ENCODE measurements at places on chromosomes 2 and 18. TPM values are rescaled to one million over a fixed set of nuclear protein-coding genes. Genes with fewer than 3 reads are reported as not detected.
A peak's percentile ranks its signal among the peaks of the same experiment; 100 is the strongest.

DNA sequence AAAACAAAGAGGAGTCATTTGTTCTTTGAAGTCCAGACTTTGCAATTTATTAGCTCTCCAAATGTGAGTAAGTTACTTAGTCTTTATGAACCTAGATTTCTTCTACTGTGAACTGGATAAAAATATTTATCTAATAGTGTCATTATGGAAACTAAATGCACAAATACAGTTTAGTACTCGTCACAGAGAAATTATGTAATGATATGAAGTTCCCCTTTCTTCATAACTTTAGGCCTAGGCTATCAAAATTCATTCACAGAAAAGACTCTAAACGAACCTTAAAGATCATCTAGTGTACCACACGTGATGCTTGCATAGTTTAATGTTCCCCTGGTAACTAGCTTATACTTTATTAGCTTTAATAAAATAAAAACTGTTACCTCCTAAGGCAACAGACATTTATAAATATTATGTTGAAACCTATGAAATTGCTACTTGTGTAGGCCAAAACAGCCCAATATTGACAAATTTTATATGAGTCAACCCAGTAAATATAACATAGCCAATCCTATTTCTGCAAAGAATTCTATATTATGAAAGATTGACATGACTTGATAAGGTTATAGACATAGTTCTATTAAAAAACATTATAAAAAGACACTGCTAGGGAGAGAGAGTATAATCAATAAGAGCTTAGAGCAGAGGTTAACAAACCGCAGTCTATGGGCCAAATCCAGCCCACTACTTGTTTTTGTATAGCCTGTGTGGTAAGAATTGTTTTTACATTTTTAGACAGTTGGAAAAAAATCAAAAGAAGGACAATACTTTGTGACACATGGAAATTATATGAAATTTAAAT lies 44.9 kb upstream of the ITPRID2 start:
- no peak for DNase-seq

DNA sequence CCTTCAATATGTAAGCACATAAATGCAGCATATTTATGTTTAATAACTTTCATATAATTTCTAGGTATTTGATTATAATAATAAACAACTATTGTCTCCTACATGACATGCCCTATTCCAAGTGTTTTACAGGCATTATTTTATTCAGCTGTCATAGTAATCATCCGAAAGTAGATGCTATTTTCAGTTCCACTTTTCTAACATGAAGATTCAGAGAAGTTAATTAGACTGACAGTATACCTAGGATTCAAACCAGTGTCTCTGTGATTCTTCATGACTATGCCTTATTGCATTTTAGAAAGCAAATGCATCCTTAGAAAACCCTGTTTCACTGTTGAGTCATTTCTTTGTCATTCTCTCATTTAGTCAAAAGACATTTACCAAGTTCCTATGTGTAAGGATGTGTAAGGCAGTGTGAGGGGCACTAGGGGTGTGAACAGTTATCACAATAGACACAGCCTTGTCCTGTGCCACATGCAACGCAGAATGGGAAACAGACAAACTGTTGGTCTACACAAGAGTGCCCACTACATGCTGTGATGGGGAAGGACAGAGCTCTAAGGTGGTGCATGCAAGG lies 79.8 kb downstream of the DTNA start:
- DNase-seq = no peak

GRCh38 chr2:156340804-156341451 lies 8.4 kb upstream of the NR4A2 start:
- no peak for DNase-seq

- DNase-seq = no peak
Observed at GRCh38 chr2:121492409-121492808, 38.3 kb upstream of the RNU4ATAC start.

DNA sequence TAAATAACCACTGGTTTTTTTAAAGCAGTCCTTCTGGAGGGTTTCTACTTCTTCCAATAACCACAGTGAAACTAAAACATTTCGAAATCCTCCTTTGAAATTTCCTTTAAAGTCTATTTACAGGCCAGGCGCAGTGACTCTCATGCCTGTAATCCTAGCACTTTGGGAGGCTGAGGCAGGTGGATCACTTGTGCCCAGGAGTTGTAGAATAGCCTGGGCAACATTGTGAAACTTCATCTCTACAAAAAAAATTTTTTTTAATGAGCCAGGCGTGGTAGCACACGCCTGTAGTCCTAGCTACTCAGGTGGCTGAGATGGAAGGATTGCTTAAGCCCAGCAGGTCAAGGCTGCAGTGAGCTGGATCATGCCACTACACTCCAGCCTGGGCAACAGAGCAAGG lies 15.2 kb downstream of the KIDINS220 start:
- no peak for DNase-seq

DNA sequence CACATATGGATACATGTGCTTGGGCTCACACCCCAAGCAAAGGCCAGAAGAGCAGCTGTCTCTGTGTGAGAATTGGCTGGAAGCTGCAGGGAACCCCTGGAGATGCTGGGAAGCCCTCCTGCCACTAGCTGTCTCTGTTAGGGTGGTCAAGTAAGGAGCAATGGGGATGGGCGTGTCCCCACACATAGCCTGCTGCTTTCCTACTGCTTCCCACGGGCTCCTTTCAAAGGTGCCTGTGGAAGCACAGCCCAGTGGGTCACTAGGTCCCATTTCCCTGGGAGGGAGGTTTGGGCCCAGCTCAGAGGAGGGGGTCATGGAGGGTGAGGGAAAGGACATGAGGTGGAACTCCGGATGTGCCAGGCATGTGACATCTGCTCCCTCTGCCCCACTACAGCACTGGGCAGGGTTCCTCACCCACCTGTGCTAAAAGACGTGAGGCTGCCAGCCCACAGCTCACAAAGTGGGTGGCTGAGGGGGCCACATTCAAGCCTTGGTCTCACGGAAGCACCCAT lies 24.4 kb upstream of the MAL start:
- peak; percentile 67 for DNase-seq

DNA sequence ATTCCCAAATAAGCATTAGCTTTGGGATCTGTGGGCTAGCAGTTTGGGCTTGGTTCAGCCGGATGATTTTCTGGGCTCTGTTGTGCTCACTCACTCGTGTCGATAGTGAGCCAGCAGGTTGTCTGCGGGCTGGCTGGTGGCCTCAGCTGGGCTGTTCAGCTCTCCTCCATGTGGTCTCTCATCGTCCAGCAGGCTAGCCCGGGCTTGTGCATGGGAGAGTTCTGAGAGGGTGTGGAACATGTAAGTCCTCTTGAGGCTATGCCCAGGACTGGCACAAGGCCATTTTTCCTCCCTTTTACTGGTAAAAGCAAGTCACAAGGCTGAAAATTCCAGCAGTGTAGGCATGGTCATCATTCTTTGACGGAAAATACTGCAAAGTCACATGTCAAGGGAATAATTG lies 38.5 kb downstream of the NTSR2 start:
- DNase-seq = no peak

DNA sequence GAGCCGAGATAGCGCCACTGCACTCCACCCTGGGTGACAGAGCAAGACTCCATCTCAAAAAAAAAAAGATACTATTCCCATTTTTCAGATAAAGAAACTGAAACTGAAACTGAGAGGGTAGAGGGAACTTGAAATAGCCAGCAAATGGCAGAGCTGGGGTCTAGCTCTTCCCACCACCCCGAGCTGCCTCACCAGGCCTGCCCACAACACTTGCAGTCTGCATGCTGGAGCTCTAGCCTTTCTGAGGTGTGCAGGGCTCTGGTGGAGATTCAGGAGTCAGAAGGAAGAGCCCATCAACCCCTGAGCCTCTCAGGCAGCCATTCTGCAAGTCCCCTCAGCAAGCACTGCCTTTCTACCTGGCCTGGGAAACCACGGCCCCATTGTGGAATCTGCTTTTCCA lies 14.3 kb downstream of the EDAR start:
- DNase-seq = no peak

GRCh38 chr18:12686100-12686499 lies 16.4 kb downstream of the CEP76 start:
- DNase-seq = no peak

DNA sequence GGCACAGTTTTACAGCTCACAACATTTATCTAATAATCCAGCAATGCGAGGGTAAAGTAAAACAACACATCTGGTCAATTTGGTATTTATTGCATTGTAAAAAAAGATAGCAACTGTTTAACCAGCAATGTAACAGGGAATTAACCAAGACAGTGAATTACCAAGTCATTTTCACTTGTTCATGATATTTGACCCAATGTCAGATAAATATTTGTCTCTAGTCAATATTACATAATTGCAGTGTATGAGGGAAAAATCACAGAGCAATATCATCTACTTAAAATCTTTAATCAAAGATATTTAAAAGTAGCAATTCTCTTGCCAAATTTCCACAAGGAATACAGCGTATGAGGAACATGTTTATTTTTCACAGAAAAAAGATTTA lies 1265.1 kb upstream of the CHAC2 start:
- DNase-seq = no peak

GRCh38 chr2:191246820-191247380 lies 1.7 kb downstream of the MYO1B start:
- DNase-seq = no peak

GRCh38 chr2:84823229-84823628 lies 57.7 kb downstream of the TRABD2A start:
- no peak for DNase-seq

GRCh38 chr2:113080134-113080533 lies 12.4 kb downstream of the IL1F10 start:
- no peak for DNase-seq

DNA sequence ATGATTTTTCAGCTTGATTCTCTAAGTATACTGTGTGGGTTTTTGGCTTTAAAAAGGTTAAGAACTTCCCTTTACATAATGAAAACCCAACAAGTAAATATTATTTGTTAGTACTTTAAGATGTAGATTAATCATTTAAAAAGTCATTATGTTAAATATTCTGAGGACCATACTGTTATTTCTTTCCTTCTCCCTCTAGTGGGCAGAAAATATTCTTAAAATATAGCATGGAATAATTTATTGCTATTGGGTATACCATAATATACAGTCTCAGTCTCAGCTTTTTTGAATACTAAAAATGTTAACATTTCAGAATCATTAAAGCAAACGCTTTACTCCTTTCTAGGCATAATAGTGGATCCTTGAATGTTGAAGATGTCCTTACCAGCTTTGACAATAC lies 28.1 kb downstream of the CAMKMT start:
- DNase-seq = no peak

DNA sequence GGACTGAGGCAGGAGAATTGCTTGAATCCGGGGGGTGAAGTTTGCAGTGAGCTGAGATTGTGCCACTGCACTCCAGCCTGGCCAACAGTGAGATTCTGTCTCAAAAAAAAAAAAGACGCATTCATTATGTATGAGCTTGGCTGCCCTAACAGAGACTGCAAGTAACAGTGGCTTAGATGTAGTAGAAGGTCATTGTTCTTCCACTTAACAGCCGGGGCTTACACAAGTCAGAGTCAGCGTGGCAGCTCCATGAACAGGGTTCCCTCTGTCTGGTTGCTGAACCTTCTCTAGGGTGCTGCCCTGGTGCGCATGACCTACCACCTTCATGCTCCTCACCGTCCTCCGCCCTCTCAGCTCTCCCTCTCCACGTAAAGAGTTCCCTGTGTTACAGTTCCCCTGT lies 49.1 kb upstream of the IGFBP2 start:
- DNase-seq = no peak

DNA sequence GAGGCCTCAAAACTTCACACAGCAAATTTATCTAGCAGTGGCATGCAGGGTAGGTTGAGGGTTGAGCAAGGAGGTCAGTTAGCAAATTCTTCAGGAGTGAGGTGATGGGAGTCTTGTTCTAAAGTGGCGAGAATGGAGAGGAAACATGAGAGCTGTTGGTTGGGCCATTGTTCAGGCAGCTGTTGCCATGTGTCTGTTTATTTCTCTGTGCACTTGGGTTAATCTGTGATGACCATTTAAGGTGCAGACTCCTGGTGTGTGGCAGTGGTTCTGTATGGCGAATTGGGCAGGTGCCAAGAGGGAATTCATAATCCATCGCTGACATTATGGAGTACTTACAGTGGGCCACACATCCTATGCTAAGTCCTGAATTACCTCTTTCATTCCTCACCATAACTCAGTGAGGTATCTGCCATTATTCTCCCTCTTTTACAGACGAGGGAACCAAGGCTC lies 30.4 kb downstream of the TMEM178A start:
- DNase-seq = no peak

- no peak for DNase-seq
Observed at GRCh38 chr2:196101325-196101991, 32.8 kb upstream of the DNAH7 start.

GRCh38 chr2:231351648-231352047 lies 43.9 kb upstream of the B3GNT7 start:
- DNase-seq = no peak

DNA sequence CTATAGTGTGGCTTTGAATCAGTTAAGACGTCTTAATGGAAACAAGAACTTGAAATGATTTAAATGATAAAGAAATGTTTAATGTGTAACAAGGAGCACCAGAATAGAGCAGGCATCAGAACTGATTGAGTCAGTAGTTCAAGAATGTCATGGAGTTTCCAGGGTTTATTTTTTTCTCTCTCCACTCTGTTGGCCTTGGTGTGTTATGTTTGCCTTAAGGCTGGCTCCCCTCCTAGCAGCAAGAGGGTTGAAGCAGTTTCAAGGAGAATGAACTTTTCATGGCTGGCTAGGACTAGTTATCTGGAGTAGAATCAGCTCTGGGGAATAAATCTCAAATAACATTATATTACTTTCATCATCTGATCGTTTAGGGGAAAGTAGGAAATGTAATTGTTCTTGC lies 13.4 kb upstream of the GLS start:
- no peak for DNase-seq

GRCh38 chr2:232365621-232366321 lies 12.8 kb upstream of the ALPP start:
- peak; percentile 76 for DNase-seq

DNA sequence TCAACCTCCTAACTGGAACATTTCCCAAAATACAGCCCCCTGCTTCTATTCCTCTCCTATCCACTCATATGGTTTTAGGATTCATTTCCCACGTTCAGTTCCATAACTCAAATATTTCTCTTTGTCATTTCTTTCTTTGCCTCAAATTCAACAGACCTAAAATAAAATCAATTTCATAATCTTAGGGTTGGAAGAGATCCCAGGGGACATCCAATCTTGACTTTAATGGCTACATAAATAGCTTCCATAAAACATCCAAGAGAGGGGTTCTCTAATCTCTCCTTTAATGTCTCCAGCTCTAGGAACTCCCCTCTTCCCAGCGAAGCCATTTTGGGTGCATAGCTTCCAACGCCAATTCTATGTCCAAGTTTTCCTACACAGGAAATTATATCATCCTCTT lies 33.8 kb downstream of the RBKS start:
- no peak for DNase-seq

MARCO gene
- total RNA-seq = not detected

SLC4A5 gene
- 0.65 TPM for total RNA-seq

RNU2-63P gene
- 2.7 TPM for total RNA-seq

C2orf80 gene
- total RNA-seq = not detected

All from chondrocyte (in vitro differentiated cells).